ENCODE measurements at places on chromosomes 1 and 21. TPM values are rescaled to one million over a fixed set of nuclear protein-coding genes. Genes with fewer than 3 reads are reported as not detected.

Gene ABCG1
- 27.6 TPM for total RNA-seq

GRCh38 chr1:6870086-6870485 is 84.8 kb downstream of the CAMTA1 start:
- H3K4me1 ChIP-seq: peaks cover 3% of the 10 kb centered on the region
- H3K4me3 ChIP-seq: no peak overlapping the region
- no peaks in the 10 kb centered on the region for H3K36me3 ChIP-seq
- H3K27ac ChIP-seq: no peak overlapping the region
- H3K27me3 ChIP-seq: no peaks in the 10 kb centered on the region
- DNase-seq: no peak

Gene S100A14
- total RNA-seq: 75.9 TPM

Gene TRIM58
- total RNA-seq: 0.50 TPM

Data from kidney (tissue), 22 donors.